Activated B cell treated with CpG ODN at 0.5 μM for 24 hours (primary cell): ENCODE measurements at places on chromosomes 13 and 19. TPM values are rescaled to one million over a fixed set of nuclear protein-coding genes. Genes with fewer than 3 reads are reported as not detected.

DNA sequence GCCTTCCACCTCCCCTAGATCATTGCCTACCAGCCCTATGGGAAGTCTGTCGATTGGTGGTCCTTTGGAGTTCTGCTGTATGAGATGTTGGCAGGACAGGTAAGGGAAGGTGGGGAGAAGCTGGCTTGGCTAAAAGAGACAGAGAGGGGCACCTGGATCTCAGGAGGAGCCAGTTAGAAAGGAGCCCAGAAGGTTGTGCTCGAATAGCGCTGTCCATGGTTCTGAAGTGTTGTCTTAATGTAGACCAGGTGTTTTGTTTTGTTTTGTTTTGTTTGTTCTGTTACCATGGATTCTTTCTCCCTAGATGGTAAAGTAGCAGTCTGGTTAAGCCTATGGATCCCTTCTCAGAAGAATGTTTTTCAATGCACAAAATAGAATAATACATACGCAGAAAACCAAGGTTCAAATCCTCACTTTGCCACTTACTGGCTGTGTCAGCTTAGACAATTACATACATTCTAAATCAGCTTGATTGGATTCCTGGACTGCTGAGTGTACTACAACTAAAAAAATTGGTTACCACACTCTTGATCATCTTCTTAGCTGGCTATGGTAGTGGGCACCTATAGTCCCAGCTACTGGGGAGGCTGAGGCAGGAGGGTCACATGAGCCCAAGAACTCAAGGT, 5.9 kb upstream of the CACNG7 start:
- peaks cover 62% of the 10 kb centered on the region for H3K27me3 ChIP-seq
- H3K36me3 ChIP-seq = no peaks in the 10 kb centered on the region
- peak overlapping the region; percentile 46 for H3K27ac ChIP-seq
- no peak for DNase-seq
- H3K4me3 ChIP-seq = no peak overlapping the region
- H3K4me1 ChIP-seq = peaks cover 16% of the 10 kb centered on the region

- no peak overlapping the region for H3K4me3 ChIP-seq
- H3K4me1 ChIP-seq = peaks cover 14% of the 10 kb centered on the region
- H3K27ac ChIP-seq = no peak overlapping the region
- H3K36me3 ChIP-seq = no peaks in the 10 kb centered on the region
- no peak for DNase-seq
Measured at GRCh38 chr13:29436721-29437280, 158.7 kb downstream of the SLC7A1 start.

Gene LINGO3
- total RNA-seq = 0.88 and 1.4 TPM in 2 replicates

Gene ADPRHL1
- total RNA-seq = 0.84 and 0.93 TPM in 2 replicates

DNA sequence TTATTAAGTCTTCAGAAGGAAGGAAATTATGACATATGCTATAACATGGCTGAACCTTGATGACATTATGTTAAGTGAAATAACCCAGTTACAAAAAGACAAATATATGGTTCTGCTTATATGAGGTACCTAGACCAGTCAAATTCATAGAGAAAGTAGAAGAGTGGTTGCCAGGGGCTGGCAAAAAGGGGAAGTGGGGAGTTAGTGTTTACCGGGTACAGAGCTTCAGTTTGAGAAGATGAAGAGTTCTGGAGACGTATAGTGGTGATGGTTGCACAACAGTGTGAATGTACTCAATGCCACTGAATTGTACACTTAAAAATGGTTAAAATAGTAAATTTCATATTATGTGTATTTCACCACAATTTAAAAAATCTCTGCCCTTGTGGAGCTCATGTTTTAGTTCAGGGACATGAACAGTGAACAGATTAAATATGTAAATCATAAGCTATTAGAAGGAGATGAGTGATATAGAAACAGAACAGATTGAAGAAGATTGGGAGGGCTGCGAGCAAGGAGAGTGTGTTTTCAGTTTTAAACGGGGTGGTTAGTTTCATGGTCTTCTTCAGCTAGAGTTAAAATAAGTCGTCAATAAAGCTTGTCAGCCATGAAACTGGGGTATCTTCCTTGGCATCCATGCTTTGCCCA, 355.2 kb downstream of the KCNRG start:
- peak overlapping the region; percentile 62 for H3K4me3 ChIP-seq
- H3K36me3 ChIP-seq = no peaks in the 10 kb centered on the region
- peaks cover 54% of the 10 kb centered on the region for H3K4me1 ChIP-seq
- peak overlapping the region; percentile 93 for H3K27ac ChIP-seq
- peak; percentile 33 for DNase-seq

Gene SOHLH2
- total RNA-seq = not detected in 2 replicates

DNA sequence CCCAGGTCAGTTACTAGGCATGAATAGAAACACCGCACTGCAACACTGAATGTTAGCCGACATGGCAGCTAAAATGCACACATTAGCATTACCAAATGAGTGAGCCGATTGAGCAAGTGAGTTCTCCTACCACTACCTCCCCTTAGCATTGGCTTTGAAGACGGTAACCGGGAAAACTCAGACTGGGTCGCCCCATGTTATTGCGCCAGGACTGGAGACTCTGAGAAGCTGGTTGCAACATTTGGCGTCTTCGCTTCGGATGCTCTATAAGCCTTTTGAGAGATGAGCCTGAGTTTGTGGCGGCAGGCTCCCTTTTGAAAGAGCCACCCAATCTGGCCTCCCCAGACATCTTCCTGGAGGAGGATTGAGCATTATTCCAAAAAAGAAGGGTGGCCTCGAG, 68.5 kb upstream of the POMP start:
- no peak overlapping the region for H3K27ac ChIP-seq
- DNase-seq = no peak
- H3K4me1 ChIP-seq = peaks cover 3% of the 10 kb centered on the region
- H3K4me3 ChIP-seq = no peak overlapping the region

Gene SIGLECL1
- total RNA-seq = not detected in 2 replicates

DNA sequence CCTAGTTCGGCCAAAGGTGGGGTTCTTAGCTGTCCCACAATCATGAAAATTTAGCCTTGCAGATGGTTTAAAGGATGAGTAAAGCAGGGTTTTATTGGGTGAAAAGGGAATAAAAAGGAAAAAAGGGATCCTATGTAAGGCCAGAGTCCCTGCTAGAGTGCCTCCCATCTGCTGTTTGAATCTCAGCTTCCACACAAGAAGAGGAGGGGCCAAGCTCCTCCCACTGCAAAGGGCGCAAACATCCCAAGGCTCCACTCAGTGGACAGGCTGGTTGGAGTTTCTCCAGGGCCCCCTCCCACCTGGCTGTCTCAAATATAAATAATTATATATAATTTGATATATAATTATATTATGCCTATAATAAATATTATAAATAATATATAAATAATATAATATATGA, 1272.1 kb upstream of the PCDH20 start:
- no peaks in the 10 kb centered on the region for H3K4me1 ChIP-seq
- no peaks in the 10 kb centered on the region for H3K36me3 ChIP-seq
- no peak overlapping the region for H3K27ac ChIP-seq
- H3K27me3 ChIP-seq = no peaks in the 10 kb centered on the region
- H3K4me3 ChIP-seq = no peak overlapping the region
